HEK293T (cell line): ENCODE measurements at places on chromosomes 13 and 19.

DNA sequence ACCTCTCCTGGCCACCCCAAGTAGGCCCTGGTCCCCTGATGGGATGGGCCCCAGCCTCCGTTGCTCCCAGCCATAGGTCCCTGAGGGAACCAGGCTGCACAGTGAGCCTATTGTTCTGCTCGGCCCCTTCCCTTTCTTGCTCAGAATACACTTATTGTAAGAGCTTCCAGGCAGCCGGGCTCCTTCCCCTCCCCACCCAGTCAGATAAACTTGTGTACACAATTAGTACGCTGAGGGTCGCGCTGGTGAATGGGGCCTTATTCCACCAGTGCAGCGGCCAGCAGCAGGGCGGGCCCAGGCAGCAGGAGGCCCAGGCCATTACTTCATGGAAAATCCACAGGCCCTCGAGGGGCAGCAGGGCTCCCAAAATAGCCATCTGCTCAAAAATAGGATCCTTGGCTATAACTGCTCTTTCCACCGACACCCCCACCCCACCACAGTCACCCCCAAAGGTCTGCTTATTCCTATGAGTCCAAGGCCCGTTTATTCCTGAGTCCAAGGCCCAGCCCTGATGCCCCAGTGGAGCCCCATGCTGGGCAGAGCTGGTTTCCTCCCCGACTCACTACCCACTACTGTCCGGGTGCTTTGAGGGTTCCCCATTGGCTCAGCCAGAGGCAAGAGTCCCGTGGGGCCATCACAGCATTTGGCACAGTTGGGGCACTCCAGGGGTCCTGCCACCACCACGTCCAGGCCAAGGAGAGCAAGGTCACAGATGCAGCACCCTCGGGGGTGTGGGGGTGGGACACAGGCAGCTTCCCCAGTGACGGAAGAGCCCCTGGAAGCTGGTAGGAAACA lies 22.1 kb downstream of the CAPN12 start:
- no peak for DNase-seq

GRCh38 chr13:62629618-62630017 lies 1214.0 kb upstream of the PCDH20 start:
- DNase-seq: no peak

DNA sequence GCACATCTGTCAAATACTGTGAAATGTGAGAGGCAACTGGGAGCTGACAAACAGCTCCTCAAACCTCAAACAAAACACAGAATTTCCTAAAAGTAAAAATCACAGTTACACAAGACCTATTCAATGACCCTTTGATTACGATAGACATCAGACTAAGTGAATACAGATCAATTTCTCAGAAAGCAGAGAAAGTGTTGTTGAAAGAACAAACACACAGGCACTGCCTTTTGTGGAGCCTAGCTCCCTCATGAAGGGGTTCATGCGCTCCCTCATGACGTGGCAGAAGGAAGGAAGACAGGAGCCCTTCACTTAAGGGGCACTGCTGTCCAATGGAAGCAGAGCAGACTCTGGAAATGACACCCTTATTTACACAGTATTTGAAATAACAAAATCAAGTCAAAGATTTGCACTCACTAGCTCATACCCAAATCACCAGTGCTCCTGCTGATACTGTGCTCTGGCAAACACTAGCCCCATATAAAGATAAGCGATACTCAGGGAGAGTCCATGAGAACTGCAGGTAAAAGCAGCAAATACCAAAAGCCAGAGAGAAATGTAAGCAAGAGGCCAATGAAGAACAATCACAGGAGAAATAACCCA lies 144.9 kb downstream of the KLF12 start:
- DNase-seq: no peak

DNA sequence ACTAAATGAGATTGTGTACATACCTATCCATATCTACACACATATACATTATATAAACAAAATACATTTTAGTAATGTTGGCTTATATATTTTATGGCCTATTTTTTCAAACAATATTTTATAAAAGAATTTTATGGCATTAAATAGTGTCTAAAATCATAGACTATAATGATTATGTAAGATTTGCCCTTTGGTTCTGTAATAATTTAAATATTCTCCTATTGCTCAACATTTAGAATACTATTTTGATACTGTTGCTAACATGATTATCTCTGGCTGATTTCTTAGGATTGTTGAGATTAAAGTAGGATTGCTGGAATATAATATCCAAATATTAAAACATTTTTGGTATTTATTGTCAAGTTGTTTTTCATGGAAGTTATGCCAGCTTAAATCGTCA lies 565.2 kb upstream of the GPC6 start:
- no peak for DNase-seq

GRCh38 chr13:35210261-35210660 lies 266.2 kb downstream of the MAB21L1 start:
- DNase-seq: no peak

- DNase-seq: no peak
Measured at GRCh38 chr19:3480383-3481091, at the start of gene SMIM24. Gene SMIM24, minus strand, starts transcription at chr19:3480525. Its CDS starts 62 bp downstream, at chr19:3480463.

DNA sequence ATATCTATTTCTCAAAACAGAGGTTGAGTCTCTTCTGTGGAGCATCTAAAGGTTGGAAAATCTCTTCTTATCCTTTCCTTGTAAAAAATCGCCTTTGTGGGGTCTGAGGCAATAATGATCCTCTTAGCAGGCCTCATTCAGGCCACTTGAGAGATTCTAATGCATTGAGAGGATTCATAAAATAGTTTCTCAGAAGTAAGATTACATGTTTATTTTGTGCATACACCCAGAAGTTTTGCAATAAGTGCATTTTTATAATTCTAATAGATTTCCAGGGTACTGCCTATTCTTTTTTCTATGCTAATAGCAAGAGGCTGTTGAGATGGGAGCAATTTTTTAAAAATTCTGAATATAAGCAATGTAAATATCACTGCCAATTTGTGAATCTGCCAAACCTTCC lies 342.2 kb upstream of the KLF12 start:
- no peak for DNase-seq

DNA sequence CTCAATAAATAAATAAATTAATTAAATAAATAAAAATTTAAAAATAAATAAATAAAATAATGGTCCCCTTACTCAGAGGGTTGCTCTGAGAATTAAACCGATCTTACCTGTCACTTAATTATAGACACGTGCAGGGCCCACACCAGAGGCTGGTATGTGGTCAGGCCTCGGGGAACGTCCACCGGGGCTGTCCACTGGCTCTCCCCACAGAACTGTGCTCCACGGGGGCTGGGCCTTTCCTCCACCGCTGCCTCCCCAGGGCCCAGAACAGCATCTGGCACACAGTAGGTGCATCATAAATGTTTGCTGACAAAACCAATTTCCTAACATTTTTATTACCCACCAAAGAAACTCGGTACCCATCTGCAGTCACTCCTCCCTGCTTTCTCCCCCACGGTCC lies 69.2 kb downstream of the CEBPG start:
- DNase-seq: no peak
